ENCODE measurements at places on chromosomes 7 and 10. TPM values are rescaled to one million over a fixed set of nuclear protein-coding genes. Genes with fewer than 3 reads are reported as not detected.
A peak's percentile ranks its signal among the peaks of the same experiment; 100 is the strongest.

AKR1C8 gene
- total RNA-seq, result not detected

MORN4 gene
- total RNA-seq, result 23.8 TPM

NPFFR1 gene
- not detected for total RNA-seq

- H3K4me3 ChIP-seq, result no peak overlapping the region
- H3K27ac ChIP-seq, result no peak overlapping the region
- H3K4me1 ChIP-seq, result no peaks in the 10 kb centered on the region
- no peak for DNase-seq
Measured at GRCh38 chr10:23872290-23872689, 336.6 kb upstream of the KIAA1217 start.

- no peak overlapping the region for H3K4me3 ChIP-seq
- H3K4me1 ChIP-seq, result no peaks in the 10 kb centered on the region
- H3K36me3 ChIP-seq, result no peaks in the 10 kb centered on the region
- H3K27me3 ChIP-seq, result no peaks in the 10 kb centered on the region
- H3K27ac ChIP-seq, result no peak overlapping the region
- DNase-seq, result peak; percentile 78
Measured at GRCh38 chr10:83991986-83992753, 147.1 kb upstream of the GHITM start.

DNA sequence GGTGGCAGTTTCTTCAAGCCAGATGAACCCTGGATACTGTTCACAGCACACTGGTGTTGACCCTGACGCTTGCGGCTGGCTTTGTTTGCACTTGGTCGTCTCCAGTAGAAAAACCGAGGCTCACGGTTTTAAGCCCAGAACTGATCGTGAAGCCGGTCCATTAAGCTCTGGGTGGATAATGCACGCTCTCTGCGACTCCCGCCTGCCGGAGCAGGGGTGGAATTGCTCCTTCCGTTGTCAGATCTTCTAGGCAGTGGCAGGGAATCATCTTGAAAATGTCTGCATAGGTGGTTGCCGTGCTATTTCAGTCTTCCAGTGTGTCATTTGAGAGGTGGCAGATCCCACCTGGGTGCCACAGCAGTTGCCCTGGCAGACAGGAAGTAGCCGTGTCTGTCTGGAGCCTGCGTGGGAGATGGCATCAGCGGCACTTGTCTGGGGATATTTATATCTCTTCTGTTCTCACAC lies 35.9 kb upstream of the AP5Z1 start:
- H3K27ac ChIP-seq, result no peak overlapping the region
- no peak overlapping the region for H3K4me3 ChIP-seq
- peaks cover 28% of the 10 kb centered on the region for H3K4me1 ChIP-seq
- DNase-seq, result peak; percentile 27
- H3K36me3 ChIP-seq, result no peaks in the 10 kb centered on the region

GRCh38 chr7:51034521-51035264 lies 252.0 kb upstream of the GRB10 start:
- no peaks in the 10 kb centered on the region for H3K36me3 ChIP-seq
- H3K27ac ChIP-seq, result no peak overlapping the region
- peaks cover 31% of the 10 kb centered on the region for H3K4me1 ChIP-seq
- H3K4me3 ChIP-seq, result no peak overlapping the region
- H3K27me3 ChIP-seq, result no peaks in the 10 kb centered on the region

DNA sequence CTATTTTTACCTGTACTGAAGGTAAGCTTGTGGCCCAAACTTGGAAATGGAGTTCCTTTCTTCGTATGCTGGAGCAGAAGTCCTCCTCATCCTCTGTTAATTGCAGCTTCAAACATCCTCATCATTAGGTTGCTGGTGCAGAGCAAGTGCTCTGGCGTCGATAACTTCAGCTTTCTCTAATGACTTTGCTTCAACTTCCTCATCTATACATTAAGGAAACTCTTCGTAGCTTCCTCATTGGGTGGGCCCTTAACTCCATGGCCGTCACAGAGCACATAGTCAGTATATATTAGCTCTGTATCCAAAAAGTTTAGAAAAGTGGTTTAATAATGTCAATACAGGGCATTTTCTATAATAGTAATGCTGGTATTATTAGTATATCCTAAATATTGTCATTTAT lies 447.7 kb downstream of the SUGCT start:
- H3K36me3 ChIP-seq, result no peaks in the 10 kb centered on the region
- DNase-seq, result no peak
- H3K4me3 ChIP-seq, result no peak overlapping the region
- H3K27ac ChIP-seq, result no peak overlapping the region
- H3K27me3 ChIP-seq, result no peaks in the 10 kb centered on the region

DNA sequence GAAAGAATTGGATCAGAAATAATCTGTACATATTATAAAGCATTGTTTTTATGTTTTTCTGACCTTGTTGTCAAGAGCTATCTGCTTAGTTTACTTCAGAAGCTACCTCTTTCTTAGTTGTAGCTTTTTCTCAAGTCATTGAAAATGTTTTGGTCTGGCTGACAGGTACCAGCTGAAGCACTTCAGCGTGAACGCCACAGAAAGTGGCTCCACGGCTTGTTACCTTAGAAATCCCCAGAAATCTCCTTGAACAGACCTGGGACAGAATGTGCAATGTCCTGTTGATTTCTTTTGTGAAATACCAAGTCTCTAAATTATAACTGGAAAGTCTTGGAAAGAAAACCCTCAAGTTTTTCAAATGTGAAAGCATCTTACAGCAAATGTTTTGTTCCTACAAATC lies 96.8 kb downstream of the ZMYND11 start:
- H3K36me3 ChIP-seq, result no peaks in the 10 kb centered on the region
- no peak for DNase-seq
- no peak overlapping the region for H3K27ac ChIP-seq
- no peak overlapping the region for H3K4me3 ChIP-seq
- no peaks in the 10 kb centered on the region for H3K27me3 ChIP-seq

GRCh38 chr7:134599371-134599770 lies 47.3 kb upstream of the BPGM start:
- H3K36me3 ChIP-seq, result no peaks in the 10 kb centered on the region
- no peak overlapping the region for H3K27ac ChIP-seq
- no peaks in the 10 kb centered on the region for H3K27me3 ChIP-seq
- peaks cover 10% of the 10 kb centered on the region for H3K4me1 ChIP-seq
- no peak for DNase-seq
- H3K4me3 ChIP-seq, result no peak overlapping the region

GRCh38 chr7:68955656-68956055 lies 642.6 kb upstream of the AUTS2 start:
- no peak for DNase-seq
- H3K36me3 ChIP-seq, result no peaks in the 10 kb centered on the region
- no peaks in the 10 kb centered on the region for H3K4me1 ChIP-seq
- H3K27me3 ChIP-seq, result no peaks in the 10 kb centered on the region
- no peak overlapping the region for H3K4me3 ChIP-seq

DNA sequence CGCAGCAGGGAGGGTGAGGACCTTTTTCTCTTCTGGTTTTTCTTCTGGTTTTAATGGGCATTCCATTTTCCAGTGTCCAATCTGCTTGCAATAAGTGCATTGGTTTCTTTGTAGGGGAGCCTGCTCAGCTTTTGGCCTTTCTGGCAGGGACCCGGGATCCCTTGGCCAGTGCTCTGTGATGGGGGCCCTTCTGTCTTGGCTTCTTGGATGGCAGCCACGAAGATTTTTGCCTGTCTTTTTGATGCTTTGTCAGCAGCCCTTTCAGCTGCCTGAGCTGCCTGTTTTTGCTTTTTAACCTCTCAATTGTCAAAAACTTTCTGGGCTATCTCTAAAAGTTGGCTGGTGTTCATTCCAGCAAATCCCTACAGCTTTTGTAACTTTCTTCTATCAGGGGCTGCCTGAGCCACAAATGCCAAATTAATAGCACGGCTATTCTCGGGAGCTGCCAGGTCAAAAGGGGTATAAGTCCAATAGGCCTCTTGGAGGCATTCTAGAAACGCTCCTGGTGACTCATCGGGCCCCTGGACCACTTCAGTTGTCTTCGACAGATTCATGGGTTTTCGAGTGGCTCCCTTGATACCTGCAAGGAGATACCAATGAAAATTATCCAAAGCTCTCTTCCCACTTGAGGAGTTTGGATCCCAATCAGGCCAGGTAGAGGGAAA lies 179.9 kb upstream of the MBL2 start:
- H3K36me3 ChIP-seq, result no peaks in the 10 kb centered on the region
- peaks cover 11% of the 10 kb centered on the region for H3K27me3 ChIP-seq
- no peak for DNase-seq

DNA sequence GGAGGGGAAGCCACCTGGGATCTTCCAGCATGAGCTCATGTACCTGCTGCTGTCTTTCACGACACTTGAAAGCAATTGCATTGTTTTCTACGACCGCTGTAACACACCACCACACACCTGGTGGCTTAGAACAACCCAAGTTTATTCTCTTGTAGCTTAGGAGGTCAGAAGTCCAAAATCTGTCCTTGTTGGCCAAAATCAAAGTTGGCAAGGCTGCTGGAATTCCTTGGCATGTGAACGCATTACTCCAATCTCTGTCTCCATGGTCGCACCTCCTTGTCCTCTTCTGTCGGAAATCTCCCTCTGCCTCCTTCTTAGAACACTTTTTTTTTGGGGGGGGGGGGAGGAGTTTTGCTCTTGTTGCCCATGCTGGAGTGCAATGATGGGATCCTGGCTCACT lies 305.7 kb downstream of the BAMBI start:
- no peaks in the 10 kb centered on the region for H3K4me1 ChIP-seq
- no peaks in the 10 kb centered on the region for H3K27me3 ChIP-seq
- no peak overlapping the region for H3K4me3 ChIP-seq
- H3K27ac ChIP-seq, result no peak overlapping the region
- no peaks in the 10 kb centered on the region for H3K36me3 ChIP-seq

DNA sequence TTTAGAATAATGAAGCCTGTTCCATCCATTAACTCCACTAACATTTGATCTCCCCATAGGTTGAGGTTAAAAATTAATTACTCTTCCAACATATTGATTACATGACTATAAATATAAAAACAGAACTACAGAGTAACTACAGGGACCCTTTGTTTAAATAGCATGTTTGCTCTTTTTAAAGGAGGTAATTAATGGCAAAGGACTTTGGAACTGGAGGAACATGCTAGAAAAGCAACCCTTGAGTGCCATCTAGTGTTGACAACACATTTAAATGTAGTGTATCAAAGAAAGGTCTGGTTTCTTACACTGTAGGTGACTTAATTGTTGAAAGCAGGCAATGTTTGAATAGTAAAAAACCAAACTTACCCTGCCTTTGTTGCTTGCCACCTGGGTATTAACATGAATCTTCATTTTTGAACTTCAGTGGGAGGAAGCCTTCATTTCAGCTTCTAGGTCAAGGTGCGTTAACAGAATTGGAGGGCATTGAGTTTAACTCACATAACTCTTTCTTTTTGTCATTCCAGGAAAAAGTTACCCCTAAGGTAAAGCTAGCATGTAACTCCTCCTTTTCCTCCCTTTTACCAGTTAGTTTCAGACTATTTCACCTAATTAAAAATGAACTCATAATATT lies 52.6 kb upstream of the CAPZA2 start:
- DNase-seq, result peak; percentile 80
- no peaks in the 10 kb centered on the region for H3K36me3 ChIP-seq
- H3K27me3 ChIP-seq, result no peaks in the 10 kb centered on the region
- no peak overlapping the region for H3K27ac ChIP-seq

All from neural progenitor cell (in vitro differentiated cells).